Stimulated activated CD8-positive, alpha-beta memory T cell treated with anti-CD3 and anti-CD28 coated beads, Interleukin-7, amount 100 ng/mL, for 24 hours (primary cell): ENCODE measurements at places on chromosomes 5 and 9.

- no peak for DNase-seq
Measured at GRCh38 chr9:134533850-134534588, 107.6 kb upstream of the COL5A1 start.

DNA sequence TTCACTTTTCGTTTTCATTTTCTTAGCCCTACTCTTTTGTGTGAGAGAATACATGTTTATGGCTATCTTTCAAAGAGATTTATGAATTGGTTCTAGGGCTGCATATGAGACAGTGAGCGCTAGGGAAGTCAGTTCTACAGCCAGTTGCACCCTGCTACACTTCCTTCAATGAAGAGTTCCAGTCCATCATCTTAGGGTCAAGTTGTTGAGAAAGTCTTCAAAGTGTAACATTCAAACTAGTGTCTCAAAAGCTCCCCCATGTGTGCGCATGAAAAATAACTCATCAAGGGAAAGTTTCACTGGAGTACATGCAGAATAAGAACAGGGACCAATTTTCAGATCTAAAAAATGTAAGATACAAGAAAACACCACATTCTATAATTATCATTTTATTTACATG is 317.2 kb downstream of the DEPDC1B start:
- DNase-seq: no peak

- no peak for DNase-seq
Measured at GRCh38 chr9:71901695-71902597, 9.0 kb downstream of the ABHD17B start.

DNA sequence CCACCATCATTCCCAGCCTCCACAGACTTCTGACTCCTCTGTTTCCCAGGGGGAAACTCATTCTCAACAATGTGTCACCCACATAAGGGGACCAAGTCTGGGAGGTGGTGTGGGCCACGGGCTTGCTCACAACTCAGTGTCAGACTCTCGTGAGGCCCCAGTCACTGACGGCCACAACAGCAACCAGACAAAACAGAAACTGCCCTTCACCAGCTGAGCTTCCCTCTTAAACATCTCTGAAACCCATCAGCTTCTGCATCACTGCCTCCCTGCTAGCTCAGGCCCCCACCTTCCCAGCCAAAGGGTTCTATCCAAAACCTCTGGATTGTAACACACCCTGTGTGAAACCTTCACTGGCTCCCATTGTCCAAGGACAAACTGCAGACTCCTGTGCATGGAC is 273.4 kb downstream of the CDK5RAP2 start:
- DNase-seq: no peak

GRCh38 chr5:106017243-106017857 is 1653.4 kb downstream of the EFNA5 start:
- no peak for DNase-seq

- no peak for DNase-seq
Measured at GRCh38 chr5:124825983-124826337, 79.5 kb upstream of the ZNF608 start.

DNA sequence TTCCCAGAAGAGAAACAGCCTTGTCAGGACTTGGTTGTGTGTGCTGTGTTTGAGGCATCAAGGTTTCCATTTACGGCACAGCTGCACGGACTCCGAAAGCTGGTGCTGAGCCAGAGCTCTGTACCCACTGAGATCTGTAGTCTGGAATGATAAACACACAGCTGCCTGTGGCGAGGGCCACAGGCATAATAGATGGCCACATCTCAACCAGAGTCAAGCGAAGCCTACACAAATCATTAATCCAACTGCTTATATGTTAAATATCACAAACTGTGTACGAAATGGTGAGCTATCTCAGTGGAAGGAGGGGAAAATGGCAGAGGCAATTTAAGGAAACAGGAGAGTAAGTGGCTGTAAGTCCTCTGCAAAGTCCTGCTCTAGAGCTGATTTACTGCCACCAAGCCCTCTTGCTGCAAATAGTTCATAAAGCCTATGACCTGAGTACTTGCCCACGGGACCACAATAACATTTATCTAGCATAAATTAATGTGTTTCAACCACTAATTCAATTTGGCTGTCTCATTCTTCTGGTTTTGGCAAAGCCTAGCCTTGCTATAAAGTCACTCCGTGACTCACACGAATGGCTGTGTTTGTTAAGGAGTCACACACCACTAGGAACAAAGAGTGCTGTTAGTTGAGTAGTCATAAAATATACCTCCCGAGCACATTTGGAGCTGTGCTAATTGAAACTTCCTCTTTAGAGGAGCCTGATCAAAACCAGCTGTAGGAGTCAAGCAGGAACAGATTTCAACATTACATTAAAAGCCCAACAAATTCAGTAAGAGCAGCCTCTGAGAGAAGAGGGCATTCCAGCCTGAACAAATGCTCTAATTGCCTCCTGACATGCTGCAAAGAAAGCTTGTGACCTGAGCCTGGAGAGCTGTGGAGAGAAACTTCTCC is 738.6 kb upstream of the ZNF608 start:
- no peak for DNase-seq

DNA sequence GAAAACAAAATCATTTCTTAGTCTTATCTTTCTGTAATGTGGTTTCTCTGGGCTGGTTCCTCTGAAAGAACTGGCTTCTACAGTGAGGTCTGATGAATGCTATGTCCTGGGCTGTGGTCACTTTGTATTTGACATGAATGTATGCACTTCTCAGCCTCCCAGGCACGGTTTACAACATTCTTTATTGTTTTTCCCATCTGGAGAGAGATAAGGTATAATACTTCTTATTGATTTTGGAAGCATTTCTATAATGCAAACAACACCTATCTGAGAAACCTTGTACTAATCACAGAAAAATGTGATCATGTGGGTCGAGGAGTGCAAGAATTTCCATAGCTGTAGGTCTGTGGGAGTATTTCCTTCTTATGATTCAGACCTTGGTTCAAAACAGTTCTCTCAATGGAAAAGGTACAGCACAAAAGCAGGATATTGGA is 46.9 kb downstream of the ACTBL2 start:
- no peak for DNase-seq

GRCh38 chr5:152374711-152375275 is 30.3 kb downstream of the NMUR2 start:
- DNase-seq: no peak

DNA sequence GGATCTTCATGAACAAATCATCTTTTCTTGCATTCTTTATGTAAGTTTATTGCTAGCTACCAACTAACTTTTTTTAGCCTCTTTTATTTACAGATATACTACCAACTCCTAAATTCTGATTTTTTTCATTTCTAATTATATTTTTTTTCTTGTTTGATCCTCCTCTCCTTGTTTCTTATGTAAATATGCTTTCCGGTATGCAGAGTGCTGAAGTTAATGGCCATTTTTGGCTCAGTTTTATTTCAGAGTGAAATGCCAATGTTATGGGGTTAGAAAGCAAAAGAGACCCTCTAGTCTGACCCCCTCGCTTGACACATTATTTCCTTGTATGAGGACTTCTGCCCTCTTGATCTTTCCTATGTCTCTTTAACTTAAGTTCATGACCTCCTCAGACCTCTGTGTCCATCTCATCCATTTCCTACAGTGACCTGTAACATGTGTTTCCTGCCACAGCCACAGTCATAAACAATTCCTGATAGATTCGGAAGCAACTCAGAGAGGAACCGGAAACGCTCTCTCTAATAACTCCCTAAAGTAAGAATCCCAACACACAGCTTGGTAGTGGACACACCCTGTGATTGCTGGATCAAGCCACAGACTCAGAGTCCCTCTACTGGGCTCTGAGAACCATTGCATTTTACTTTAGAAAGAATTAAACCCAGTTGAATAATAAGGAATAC is 42.9 kb upstream of the AFAP1L1 start:
- DNase-seq: no peak

- no peak for DNase-seq
Measured at GRCh38 chr5:14440582-14441431, 140.8 kb upstream of the OTULINL start.

DNA sequence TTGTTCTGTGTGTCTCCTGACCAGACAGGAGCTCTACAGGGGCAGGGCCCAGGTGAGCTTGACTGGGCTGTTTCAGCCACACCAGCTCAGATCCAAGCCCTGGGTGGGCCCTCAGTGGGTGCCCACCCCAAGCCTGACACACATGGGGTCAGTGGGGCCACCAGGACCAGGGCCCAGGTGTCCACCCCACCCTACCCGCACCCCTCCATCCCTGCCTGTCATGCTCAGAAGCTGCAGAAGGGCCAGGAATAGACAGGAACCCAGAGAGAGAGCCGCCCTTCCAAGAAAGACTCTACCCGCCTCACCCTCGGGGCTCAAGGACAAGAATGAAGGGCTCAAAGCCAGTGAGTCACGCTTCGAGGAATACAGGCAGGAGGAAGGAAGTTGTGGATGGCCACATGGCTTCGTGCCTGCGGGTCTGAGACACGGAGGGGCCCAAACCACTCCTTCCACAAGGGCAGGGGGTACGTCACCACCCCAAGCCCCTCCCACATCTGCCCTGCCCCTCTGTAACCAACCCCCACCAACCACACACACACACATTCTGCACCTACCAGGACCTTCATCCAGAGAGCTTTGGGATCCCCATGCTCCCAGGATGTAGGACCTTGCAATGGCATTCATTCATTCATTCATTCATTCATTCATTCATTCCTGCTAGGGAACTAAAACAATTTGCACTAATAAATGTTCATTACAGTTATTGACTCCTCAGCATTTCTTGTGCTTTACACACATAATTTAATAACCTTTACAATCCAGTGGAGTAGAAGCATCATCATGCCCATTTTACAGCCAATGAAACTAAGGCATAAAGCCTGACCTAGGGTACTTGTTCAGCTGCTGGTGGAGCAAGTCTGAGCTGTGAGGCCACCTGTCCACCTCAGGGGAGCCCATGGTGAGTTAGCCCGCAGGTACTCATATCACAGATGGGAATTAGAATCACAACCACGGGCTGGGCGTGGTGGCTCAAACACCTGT is 55.9 kb upstream of the STXBP1 start:
- DNase-seq: peak; percentile 33

DNA sequence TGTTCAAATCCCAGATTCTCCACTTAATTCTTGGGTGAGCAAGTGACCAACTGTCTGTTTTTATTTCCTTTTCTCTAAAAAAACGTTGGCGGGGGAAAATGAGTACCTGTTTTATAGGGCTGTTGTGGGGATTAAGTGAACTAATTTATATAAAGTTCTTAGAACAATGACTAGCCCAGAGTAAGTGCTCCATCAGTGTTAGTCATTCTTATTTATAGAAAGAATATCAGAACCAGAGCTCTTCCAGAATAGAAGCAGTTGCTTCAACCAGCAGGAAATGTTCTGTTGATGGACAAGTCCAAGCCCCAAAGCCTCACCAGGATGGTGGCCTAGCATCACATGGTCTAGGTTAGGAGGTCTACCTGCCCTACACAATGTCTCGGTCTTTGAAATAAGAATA is 379.2 kb downstream of the ACTL7B start:
- no peak for DNase-seq

- no peak for DNase-seq
Measured at GRCh38 chr5:71589903-71590302, 2.8 kb downstream of the MCCC2 start.

DNA sequence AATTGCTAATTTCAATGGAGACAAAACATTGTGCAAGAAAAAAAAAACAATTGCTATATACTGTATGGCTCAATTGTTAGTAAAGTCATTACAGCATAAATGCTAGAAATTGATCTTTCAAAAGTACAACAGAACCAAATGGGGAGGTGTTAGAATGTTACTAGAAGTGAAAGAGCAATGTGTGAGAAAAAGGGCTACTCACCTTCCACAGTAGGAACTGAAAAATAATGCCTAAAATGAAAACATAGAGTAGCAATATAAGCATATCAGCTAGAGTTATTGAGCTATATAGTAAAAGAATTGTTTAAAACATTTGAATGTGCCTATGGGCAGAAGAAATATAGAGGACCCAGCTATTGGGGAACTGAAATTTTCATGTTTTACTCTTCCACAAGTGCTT is 10.9 kb upstream of the RXFP3 start:
- no peak for DNase-seq

DNA sequence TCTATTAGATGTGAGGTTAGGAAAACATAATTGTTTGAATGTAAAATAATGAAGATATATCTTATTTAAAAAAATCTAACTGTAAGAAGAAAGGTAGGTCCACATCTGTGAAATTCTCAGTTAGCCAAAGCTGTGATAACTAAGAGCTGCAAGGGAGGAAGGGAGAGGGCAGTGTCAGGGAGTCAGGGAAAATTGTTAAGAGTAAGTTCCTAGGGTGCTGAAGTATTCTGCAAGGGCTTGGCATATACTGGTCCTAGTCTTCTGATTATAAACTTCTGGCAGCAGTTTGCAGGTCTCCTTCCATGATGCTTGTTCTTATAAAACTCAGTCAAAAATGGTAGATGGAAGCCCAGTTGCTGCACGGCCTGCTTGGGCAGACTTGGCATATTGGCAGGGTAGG is 233.2 kb downstream of the NMUR2 start:
- DNase-seq: no peak

DNA sequence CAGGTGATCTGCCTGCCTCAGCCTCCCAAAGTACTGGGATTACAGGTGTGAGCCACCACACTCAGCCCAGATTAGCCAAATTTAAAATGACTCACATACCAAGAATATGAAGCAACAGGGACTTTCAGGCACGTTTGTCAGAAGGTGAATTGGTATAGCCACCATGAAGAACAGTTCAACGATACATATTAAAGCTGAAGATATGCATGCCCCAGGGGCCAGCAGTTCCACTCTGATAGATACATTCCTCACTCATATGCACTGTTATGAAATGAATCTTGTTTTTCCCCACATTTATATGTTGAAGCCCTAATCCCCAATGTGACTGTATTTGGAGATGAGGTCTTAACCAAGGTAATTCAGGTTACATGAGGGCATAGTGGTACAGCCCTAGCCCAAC is 22.5 kb downstream of the SLC35D2 start:
- DNase-seq: no peak

GRCh38 chr9:111661150-111661801 is at the start of gene GNG10:
Gene GNG10, plus strand, starts transcription at chr9:111661605. Its CDS starts 30 bp downstream, at chr9:111661635.
- DNase-seq: peak; percentile 37

DNA sequence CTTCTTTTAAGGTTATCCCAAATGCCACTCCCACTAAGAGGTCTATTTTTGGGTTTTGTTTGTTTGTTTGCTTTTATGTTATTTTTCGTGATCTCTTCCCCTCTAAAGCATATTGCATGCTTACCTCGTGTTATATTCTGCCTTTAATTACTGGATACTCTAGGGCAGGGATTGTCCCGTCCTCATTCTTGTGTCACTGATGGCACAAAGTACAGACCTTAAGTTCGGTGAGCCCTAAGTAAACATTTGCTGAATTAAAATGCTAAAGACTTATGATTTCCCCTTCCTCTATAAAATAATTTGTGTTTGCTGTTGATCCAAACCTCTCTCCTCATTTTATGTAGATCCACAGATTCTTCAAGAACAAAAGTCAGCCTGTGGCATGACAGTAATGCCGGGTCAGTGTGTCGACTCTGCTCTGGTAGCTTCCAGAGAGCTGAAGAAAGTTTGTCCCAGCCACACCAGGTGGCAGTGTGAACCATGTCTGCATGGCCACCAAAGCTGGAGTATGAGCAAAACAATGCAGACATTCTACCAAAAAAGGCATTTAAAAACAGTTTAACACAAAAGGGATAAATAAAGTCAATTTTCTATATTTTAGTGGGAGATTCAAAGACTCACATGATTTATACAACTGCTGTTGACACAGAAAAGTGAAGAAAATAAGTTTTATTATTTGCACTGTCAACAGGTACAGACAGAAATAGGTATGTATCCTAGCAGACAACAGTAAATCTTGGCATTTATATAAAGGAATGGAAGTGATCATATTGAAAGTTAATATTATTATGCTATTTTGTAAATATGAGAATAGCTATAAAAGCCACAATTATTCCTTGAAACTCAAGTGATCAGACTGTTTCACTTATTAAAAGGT is 17.9 kb upstream of the POC5 start:
- no peak for DNase-seq

- no peak for DNase-seq
Measured at GRCh38 chr5:147382776-147383175, 127.1 kb downstream of the DPYSL3 start.
